ENCODE measurements at places on chromosomes 2 and 18.
A peak's percentile ranks its signal among the peaks of the same experiment; 100 is the strongest.

- peak; percentile 14 for DNase-seq
Measured at GRCh38 chr2:219542931-219543595, 546 bp downstream of the CHPF start.

- DNase-seq: no peak
Measured at GRCh38 chr18:57727952-57728807, 74.9 kb downstream of the ATP8B1 start.

DNA sequence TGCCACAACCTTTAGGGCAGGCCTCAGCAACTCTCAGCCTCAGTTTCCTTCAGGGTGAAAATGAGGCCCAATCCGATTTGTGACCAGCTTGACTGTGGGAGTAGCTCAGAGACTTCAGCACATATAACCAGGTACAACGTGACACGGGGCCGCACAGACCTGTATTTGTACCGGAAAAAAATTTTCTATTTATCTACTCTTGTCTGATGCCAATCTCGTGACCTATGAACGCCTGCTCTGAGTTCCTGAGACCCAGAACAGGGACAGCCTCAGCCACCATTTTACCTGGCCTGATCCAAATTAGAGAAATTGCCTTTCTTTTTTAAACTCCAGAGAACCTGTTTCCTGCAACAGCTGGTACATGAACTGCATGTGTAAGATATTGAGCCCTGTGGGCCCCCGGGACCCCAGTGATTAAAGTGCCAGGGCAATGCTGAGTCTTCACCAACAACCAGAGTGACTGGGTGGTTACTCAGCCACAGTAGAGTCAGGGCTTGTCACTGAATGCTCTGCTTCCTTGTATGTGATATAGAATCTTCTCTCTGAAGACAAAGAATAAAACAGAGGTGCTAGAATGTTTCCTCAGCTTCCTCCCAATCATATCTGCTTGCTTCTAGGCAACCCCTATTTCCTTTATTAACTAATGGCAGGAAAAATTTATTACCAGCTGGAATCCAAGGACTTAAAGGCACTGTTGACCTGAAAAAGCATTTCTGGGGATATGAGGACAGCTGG lies 47.8 kb upstream of the FZD7 start:
- no peak for DNase-seq

DNA sequence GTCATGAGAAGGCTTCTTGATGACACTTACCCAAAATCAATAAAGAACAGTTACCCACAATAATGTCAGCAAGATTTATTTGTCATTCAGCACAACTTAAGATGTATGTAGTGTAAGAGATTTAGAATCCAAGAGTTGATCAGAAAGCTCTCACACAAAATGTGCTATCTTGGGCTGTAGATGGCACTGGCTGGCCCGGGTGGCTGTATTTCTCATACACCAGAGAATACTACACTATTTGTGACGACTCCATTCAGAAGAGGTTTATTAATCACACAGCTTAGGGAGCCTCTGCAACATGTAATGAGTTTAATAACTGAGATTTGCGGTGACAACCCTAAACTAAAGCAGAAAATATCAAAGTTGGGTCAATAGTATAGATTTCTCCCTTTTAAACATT lies 530.4 kb upstream of the KLHL29 start:
- no peak for DNase-seq

DNA sequence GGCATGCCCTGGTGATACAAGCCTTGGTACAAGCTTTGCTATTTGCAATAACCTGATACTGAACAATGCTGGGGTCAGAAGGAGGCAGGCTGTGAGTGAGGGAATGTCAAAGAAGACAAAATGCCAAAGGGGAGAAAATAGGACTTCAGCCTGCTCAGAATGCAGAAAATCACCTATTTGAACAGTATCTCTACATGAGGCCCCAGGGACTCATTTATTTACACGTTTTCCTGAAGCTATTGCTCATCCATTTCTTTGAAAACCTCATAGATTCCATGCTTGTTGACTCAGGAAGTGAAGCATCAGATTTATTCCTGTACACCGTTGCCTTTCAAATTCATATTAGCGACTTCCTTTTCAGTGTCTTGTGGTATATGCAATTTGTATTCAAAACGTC lies 69.4 kb upstream of the CBLN2 start:
- DNase-seq: no peak

- no peak for DNase-seq
Measured at GRCh38 chr2:59029058-59029457, 787.9 kb upstream of the FANCL start.

DNA sequence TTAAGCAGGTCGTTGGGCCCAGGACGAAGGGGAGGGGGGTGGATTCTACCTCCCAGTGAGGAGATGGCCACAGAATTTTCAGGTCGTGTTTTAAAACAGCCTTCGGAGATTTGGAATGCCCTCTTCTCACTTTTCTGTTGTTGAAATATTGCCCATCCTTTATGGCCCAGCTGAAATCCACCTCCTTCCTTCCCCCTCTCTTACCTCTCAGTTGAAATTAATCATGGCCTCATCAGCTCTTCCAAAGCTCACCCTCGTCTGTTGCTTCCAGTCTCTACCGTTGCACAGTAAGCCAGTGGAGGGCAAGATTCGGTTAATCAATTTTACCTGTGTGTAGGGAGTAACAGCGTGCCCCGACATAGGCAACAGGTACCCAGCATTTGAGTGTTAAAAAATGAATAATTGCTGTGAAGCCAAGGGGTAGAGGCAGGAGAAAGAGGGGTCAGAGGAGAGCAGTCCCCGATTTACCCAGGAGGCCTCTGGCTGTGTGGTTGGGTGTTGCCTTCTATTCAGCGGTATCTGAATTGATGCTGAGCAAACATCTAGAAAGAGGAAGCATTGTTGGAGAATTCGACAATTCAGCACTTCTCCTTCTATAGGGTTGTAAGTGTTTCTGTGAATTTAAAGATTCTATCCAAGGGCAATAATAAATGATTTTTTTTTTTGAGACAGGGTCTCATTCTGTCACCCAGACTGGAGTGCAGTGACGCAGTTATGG lies 8.6 kb upstream of the PDIA6 start:
- no peak for DNase-seq

- DNase-seq: no peak
Measured at GRCh38 chr2:180412219-180412618, 405.1 kb upstream of the CWC22 start.

GRCh38 chr2:40394031-40394430 lies 57.9 kb downstream of the SLC8A1 start:
- DNase-seq: no peak

GRCh38 chr2:172710584-172711047 lies 25.0 kb upstream of the RAPGEF4 start:
- DNase-seq: peak; percentile 83

DNA sequence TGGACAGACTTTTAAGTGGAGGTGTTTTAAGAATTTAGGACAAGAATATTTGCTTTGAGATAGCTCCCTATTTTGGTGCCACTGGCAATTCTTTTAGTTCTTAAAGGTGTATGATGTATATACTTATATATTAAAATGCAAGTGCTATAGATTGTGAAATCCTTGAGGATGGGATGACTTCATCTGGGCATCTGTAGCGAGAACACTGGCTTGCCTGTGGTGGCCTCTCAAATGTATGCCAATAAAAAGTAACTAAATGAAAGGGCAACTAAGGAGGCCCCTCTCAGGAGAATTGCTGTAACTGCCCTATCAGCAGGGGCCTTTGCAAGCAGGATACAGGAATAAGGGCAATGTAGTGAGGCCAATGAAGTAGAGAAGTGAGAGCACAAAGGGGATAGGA lies 2.6 kb upstream of the THUMPD2 start:
- DNase-seq: no peak

- no peak for DNase-seq
Measured at GRCh38 chr2:147051814-147052213, 793.0 kb upstream of the ACVR2A start.

DNA sequence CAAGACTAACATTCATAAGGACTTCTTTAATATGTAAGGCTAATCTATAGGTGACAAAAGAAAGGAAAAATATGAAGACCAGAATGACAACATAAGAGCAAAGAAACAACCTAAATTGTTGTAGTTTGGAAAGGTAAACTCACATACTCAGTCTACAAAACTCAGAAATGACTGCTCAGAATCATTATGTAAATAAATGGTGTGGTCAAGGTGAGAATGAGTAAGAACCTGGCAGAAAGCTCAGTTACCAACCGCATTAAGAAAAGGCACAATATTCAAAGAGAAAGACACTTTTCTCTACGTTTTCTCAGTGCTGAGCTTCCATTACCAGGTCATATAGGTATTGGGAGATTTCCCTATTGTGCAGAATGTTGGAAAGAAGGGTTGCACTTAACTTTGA lies 15.8 kb downstream of the ATF2 start:
- no peak for DNase-seq

- DNase-seq: no peak
Measured at GRCh38 chr2:27441958-27442919, at the start of gene KRTCAP3. TSS of gene KRTCAP3 (plus strand) at chr2:27442381. CDS start at chr2:27442413, 32 bp downstream.

DNA sequence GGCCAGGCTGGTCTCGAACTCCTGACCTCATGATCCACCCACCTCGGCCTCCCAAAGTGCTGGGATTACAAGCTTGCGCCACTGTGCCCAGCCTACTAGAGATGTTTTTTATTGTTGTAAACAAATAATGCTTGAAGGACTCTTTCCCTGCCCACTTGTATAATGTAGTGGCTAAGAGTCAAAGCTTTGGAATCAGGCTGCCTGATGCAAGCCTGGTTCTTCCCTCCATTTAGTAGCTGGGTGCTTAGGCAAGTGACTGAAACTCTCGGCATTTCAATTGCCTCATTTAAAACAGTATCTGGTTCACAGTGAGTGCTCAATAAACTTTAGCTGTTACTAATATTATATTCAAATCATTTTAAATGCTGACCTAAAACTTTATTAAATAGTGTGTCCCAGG lies 264.0 kb upstream of the FBXO11 start:
- DNase-seq: no peak

GRCh38 chr2:212957624-212958023 lies 193.8 kb downstream of the IKZF2 start:
- DNase-seq: no peak

GRCh38 chr2:68365087-68365486 lies at the start of gene PLEK:
TSS of gene PLEK (plus strand) at chr2:68365282. CDS start at chr2:68365352, 70 bp downstream.
- DNase-seq: no peak

DNA sequence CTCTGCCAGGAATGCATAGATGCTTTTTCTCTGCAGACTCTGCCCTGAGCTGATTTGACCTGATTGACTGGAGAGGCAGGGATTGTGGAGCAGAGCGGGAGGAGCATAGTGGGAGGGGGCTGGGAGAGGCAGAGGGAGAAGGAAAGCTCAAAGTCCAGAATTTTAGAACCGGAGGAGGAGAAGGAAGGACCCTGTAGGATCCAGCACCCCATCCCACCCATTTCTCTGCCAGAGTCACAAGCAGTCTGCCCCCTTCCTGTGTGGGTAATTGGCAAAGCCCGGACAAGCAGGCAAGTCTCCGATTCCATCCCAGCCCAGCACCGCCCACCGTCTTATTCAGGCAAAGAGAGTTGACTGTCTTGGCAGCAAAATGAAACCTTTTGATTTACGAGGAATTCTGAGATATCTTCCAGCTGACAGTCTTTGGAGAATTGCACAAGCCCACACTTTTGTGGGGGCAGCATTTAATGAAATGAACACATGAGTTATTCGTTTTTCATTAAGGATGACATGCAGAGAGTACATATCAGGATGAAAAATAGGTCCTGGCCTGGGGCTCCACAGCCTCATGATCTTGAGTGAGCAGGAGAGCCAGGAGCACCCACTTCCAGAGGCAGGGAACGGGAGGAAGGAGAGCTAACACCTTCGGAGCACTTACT lies 103.1 kb downstream of the MCFD2 start:
- DNase-seq: peak; percentile 95

DNA sequence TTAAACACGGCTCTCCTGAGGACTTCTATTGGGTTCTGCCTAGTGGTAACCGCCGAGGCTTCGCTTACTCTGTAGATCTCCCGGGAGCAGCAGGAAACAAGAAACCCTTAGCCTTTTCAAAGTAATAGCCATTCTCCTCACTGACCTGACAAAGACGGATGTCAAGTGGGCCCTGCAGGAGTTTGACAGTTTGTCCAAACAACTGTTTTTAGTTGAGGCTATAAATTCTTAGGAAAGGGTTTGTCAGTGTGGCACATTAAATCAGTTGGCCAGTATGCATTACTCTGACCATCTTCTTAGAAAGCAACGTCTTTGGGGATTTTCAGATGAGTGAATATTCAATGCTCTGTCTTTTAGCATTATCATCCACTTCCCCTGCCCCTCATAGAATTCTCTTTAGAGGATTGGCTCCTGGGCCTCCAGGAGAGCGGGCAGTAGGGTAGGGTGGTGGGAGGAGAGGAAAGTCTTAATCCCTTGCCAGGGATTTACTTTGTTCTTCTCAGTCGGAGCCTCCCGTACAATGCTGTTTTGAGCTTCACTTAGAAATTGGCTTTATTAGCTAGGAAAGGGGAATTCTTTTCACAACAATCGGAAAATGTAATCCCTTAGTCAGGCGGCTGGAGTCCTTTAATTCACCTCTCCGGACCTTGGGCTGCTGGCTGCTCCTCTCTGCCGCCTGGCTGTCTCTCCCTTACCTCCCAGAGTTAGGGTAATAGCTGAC lies 13.3 kb upstream of the C18orf32 start:
- DNase-seq: no peak

DNA sequence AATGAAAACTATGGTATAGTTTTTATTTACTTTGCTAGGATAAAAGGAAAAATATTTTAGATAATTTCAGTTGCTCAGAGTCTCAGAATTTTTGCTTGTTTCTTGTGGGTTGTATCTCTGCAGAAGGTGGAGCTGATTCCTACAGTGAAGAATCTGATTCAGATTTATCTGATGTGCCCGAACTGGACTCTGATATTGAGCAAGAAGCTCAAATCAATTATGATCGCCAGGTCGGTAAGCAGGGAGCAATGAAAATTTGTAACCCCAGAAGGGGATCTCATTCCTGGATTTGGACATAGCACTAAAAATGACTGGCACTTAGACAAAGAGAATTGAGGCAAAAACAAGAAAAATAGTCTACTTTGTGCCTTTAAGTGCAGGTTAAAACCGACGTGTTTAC lies 140.2 kb downstream of the EML6 start:
- no peak for DNase-seq

GRCh38 chr2:157699806-157700205 lies 71.1 kb upstream of the ACVR1C start:
- DNase-seq: no peak

GRCh38 chr2:183416753-183417152 lies 292.5 kb downstream of the NUP35 start:
- DNase-seq: no peak

- DNase-seq: peak; percentile 57
Measured at GRCh38 chr2:127770973-127771735, 39.8 kb downstream of the WDR33 start.

GRCh38 chr2:20615466-20616241 lies 35.2 kb downstream of the HS1BP3 start:
- DNase-seq: no peak

GRCh38 chr2:20197192-20197591 lies 27.7 kb downstream of the SDC1 start:
- no peak for DNase-seq

GRCh38 chr18:46281185-46282176 lies 177.3 kb downstream of the HAUS1 start:
- peak; percentile 80 for DNase-seq

DNA sequence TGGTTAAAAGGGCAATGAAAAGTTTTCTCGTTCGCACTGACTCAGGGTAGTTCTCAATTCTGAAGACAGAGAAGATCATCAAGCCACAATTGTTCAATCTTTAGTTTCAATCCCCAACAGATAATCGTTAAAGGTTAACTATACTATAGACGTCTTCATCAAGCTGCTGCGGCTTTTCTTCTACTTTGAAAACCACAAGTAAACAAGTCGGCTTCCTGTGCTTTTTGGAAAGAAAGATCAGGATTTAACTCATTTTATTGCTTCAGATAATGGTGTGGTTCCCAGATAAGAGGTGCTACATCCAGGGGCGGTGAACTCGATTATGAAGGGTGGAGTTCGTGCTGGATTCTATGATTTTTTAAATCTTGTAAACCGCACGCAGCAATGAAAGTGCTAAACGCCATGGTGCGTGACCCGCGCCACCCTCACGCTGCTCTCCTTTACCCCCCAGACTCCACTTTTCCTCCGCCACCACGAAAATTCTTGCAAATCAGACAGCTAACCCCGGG lies 545 bp upstream of the CDCA7 start:
- no peak for DNase-seq

Measured in fibroblast of skin of scalp (primary cell).